Naive thymus-derived CD8-positive, alpha-beta T cell (primary cell): ENCODE measurements at places on chromosomes 11 and 22.

DNA sequence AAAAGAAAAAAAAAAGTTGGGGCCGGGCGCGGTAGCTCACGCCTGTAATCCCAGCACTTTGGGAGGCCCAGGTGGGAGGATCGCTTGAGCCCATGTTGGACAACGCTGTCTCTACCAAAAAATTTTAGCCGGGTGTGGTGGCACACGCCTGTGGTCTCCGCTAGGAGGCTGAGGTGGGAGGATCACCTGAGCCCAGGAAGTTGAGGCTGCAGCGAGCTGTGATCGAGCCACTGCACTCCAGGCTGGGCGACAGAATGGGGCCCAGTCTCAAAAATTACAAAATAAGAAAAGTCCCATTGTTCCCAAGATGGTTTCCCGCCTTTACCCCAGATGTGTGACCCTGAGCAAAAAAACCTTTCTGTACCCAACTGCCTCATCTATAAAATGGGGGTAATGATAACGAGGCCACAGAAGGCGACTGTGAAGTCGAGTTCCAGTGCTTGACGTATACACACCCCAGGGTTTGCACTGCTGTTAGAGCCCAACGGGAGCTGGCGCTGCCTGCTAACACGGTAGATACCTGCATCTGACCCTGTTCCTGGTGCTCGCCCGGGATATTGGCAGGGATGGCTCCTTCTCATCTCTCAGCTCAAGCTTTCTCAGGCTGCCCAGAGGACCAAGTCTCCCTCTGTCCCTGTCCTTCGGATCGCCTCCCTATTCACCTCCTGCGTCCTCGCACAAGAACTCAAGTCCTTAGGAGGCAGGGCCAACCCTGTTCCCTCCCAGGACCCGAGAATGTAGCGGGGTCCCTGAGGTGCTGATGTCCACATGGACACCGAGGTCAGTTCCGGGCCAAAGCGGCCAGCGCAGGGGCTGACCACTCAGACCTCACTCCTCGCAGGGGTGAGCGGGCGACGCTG lies 1.1 kb upstream of the RPLP2 start:
- DNase-seq = no peak
- H3K4me3 ChIP-seq = peak overlapping the region; percentile 88
- peaks cover 33% of the 10 kb centered on the region for H3K4me1 ChIP-seq
- peak overlapping the region; percentile 99 for H3K27ac ChIP-seq
- H3K36me3 ChIP-seq = no peaks in the 10 kb centered on the region

GRCh38 chr11:103528596-103528995 lies 419.4 kb downstream of the DYNC2H1 start:
- H3K27me3 ChIP-seq = no peaks in the 10 kb centered on the region
- no peak for DNase-seq
- H3K27ac ChIP-seq = no peak overlapping the region
- H3K36me3 ChIP-seq = no peaks in the 10 kb centered on the region
- no peak overlapping the region for H3K4me3 ChIP-seq

GRCh38 chr11:111352935-111353710 lies 26.0 kb downstream of the POU2AF1 start:
- no peaks in the 10 kb centered on the region for H3K36me3 ChIP-seq
- H3K27ac ChIP-seq = peak overlapping the region; percentile 40
- no peaks in the 10 kb centered on the region for H3K27me3 ChIP-seq

GRCh38 chr22:17007852-17008731 lies at the start of gene GAB4:
Gene GAB4 (minus strand): TSS chr22:17008222. CDS start chr22:17008114, 108 bp downstream.
- H3K4me1 ChIP-seq = no peaks in the 10 kb centered on the region
- H3K36me3 ChIP-seq = peaks cover 10% of the 10 kb centered on the region
- no peak within 1 kb of the TSS for H3K27ac ChIP-seq

GRCh38 chr11:125170510-125171031 lies 6.0 kb downstream of the PKNOX2 start:
- DNase-seq = no peak
- H3K4me1 ChIP-seq = peaks cover 11% of the 10 kb centered on the region
- peaks cover 57% of the 10 kb centered on the region for H3K27me3 ChIP-seq
- H3K4me3 ChIP-seq = no peak overlapping the region
